ENCODE measurements at places on chromosomes 2 and 18.

- no peak for DNase-seq
Measured at GRCh38 chr18:63681449-63682340, 20.0 kb upstream of the SERPINB3 start.

DNA sequence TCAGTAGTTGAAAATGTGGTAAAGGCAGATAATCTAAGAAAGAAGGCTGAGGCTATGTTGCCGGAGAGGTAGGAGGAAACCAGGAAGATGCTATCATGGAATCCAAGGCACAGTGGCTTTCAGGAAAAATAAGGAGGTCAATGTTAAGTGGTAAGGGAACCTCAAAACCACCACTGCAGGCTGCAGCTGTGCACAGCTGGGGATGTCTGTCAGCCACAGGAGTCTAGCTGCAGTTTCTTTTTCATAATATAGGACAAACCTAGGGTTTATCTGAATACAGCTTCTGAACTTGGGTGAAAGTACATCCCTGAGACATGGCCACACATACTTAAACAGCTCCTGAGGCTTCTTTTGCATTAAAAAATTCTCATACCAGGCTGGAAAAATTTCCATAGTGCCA is 93.9 kb downstream of the SLC5A7 start:
- no peak for DNase-seq

DNA sequence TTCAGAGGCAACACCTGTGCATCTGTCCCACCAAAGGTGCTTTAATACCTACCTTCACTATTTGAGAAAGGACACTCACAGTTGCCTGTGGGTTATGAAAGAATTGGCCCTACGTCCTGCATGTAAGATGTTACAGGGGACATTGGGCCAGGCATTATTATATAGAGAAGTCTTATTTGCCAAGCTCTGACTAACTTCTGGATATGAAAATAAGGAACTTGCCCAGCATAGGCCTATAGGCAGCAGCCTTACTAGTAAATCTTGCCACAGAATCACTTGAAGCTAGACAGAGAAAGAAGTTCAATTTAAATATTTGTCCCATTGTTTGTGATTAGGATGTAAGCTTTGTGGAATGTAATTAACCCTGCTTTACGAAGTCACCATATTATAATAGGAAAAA is 41.7 kb downstream of the NLRC4 start:
- DNase-seq = no peak

GRCh38 chr2:192696857-192697256 is 502.1 kb upstream of the TMEFF2 start:
- no peak for DNase-seq

GRCh38 chr2:119114266-119114665 is 44.3 kb downstream of the C1QL2 start:
- DNase-seq = no peak

GRCh38 chr2:27291865-27292264 is 9.6 kb downstream of the TRIM54 start:
- no peak for DNase-seq

GRCh38 chr2:174330945-174331594 is 3.7 kb upstream of the SP9 start:
- no peak for DNase-seq

DNA sequence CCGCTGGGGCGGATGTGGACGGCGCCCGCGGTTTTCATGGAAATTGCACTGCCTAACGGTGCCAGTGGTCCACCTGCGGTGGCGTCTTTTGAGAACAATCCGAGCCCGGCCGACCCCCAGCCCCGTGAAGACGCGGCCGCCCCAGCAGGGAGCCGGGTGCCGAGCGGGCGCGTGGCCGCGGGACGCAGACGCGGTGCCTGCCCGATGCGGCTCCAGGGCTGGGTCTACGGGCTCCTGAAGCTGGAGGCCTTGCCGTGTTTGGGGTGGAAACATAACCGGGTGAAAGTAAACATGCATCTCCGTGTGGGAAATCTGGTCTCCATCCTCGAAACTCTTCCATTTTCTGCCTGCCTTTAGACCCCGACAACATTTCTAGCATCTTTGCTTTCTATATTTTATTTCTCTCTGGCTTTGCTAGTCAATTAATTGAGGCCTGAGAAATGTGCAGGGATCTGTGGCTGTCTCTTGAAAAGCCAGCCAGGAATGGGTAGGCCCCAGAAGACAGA is 572 bp downstream of the INPP4A start:
- peak; percentile 8 for DNase-seq

DNA sequence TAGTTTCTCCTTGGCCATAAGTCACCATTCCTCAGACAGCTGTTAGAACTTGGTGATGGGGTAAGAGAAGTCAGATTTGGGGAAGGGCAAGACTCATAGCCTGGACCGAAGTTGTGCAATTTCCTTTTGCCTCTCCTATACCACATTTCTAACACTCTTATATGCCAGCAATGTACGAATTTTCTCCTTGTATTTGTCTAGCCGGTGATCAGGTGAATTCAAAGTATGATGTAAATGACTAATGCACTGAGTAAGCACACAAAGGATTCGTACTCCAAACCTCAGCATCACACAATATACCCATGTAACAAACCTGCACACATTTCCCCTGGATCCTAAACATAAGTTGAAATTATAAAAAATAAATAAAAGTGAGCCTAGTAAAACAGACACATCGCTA is 1143.5 kb upstream of the CELF4 start:
- no peak for DNase-seq

DNA sequence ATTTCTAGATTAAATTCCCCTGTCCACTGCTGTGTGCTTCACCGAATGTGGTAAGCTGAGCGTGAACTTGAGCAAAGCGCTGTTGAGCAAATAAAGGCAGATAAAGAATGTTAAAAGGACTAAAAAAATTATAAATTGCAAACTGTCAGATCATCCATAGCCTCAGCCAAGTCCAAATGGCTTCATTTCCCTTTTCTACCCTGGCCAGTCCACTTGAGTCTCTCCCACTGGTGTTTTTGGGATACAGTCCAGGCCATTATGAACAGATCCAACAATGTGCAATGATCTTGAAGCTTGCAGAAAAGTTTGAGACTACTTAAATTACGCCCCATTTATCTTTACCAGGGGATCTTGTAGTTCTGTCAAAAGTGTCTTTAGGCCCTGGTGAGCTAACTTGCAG is 254.6 kb upstream of the PIK3C3 start:
- no peak for DNase-seq

DNA sequence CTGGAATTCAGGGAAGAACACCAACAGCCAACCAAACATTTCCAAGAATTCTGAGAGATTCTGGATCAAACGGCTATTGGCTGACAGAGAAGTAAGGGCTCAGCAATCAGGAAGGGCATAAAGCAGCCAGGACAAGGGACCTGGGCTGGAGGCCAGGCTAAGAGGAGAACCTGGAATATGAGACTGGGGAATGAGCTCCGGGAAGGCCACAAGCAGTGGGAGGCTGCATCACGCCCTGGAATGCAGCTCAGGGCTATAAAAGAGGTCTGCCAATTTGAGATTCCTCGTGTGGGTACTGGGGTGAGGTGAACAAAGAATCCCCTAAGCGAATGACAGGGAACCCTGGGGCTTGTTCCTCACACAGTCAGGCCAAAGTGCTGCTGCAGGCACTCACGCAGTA is 60.4 kb downstream of the ANO7 start:
- DNase-seq = no peak

GRCh38 chr18:69220529-69220928 is 180.2 kb upstream of the DOK6 start:
- DNase-seq = no peak

GRCh38 chr2:119694845-119695521 is 16.0 kb downstream of the TMEM177 start:
- peak; percentile 61 for DNase-seq

DNA sequence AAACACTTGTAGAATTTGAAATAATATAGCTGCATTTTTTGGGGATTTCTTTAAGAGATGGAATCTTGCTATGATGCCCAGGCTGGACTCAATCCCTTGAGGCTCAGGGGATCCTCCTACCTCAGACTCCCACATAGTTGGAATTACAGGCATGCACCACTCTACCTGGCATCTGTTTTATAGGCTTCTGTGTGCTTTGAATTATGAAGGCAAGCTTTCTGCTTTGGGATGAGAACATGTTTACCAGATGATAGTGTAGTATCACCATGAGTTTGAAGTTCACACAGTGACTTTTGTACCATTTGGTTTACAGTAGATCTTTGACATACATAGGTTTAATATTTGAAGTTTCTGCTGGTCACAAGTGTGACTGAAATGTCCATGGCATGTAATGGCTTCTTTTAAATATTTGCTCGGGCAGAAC is 10.7 kb downstream of the CNOT11 start:
- DNase-seq = no peak

DNA sequence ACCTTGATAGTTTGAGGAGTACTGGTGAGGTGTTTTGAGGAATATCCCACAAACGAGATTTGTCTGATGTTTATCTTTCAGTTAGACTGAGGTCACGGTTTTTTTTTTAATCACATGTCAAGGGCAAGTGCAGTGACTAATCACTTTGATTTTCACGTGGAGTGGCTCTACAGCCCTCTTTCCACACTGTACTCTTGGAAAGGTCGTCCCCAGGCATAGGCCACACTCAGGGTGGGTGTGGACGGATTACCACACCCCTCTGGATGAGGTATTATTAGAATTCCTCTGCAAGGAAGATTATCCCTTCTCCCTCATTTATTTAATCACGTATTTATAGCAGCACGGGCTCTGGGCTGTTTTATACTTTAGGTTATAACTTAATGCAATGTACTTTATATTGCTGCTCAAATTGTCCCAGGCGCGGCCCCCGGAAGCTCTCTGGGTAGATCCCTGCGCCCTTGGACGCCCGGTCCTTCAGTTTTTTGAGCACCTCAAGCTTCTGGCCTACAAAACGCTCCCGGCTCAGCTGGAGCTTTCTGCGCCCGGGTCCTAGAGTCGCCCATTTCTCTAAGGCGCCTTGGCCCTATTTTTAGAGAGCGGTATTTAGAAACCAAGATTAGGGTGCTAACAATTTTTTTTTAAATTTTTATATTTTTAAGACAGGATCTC is 515 bp upstream of the PLEKHB2 start:
- DNase-seq = no peak

GRCh38 chr2:148752977-148753376 is 108.4 kb downstream of the EPC2 start:
- DNase-seq = no peak

- DNase-seq = peak; percentile 41
Measured at GRCh38 chr2:180291552-180292421, 284.7 kb upstream of the CWC22 start.

- DNase-seq = peak; percentile 92
Measured at GRCh38 chr18:45993438-45993837, 26.3 kb upstream of the EPG5 start.

DNA sequence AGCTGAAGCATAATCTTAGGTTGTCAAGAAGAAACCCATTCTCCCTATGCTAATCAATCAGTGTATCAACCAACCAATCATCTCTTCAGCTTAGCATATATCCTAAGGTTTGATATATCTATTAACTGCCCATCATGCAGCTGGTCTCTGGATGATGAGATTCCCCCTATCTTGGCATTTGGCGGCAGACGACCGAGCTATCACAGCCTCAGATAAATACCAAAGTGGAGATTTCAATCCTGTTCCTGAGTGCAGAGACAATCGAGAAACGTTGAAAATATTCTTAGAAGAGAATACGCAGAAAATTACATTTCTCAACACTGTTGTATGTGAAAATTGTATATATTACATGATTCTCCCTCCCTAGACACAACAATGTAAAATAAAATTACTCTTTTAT is 259.0 kb upstream of the SIX3 start:
- no peak for DNase-seq

DNA sequence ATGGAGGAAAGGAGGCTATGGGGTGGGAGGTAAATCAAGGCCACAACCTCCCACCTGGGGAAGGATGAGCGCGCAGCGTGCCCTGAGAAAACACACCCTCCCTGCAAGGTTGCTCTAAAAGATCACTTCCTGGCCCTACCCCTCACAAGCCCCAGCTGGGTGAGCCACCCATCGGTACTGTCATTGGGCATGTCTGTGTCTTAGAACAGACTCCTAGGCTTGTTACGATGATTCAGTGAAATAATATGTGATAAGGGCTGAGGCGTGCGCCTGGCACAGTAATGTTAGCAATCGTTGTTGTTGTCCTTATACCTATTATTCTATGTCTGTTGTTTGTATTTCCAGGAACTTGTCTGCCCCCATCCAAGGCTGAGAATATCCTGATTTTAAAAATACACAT is 175.1 kb downstream of the ZFP36L2 start:
- peak; percentile 54 for DNase-seq

DNA sequence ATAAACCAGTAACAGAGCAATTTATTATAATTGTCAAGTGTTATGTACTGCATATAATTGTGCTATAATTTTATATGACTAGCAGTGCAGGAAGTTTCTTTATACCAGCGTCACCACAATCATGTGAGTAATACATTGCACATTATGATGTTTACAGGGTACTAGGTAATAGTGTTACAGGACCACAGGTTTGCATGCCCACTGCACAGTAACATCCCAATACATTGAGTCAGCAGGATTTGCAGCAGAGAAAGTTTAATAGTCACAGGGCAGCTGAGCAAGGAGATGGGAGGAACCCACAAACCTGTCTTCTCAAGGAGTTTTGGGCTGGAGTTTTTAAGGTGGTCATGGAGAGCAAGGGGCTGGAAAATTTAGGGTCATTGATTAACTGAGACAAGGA is 1042.9 kb upstream of the ACVR2A start:
- DNase-seq = no peak

GRCh38 chr2:226151157-226151556 is 648.5 kb downstream of the IRS1 start:
- no peak for DNase-seq

DNA sequence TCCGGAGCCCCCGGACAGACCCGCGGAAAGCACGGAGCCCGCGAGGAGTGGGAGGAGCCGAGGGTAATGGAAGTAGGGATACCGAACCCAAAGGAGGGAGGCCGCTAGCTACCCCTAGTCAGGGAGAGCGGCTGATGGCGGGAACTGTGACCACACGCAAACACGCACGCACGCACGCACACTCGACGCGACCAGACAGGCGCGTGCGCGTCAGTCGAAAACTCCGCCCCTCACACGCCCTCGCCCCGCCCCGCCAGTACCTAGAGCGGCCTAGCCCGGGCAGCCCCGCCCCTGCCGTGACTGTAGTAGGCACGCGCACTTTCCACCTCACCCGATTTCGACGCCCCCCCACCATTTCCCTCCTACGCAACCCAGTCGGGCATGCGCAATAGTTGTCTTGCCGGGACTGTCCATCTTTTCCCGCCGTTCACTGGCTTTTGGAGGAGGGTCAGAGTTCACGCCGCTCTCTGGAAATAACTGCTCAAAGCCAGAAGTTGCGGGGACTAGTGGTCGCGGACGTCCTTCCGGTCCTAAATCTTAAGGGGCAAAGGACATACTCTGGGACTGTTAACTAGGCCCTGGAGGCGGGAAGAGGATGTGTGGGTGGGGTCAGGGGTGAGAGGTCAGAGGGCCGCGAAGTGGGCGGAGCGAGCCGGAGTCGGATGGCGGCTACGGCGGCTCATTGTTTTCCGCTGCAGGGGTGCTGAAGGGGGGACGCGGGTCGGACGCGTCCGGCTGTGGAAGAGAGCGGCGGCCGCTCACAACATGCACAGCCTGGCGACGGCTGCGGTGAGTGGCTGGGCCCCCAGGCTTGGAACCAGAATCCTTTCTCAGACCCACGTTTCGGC is at the start of the genes CNOT9 and USP37:
Gene CNOT9, plus strand, starts transcription at position 650 of the 848 bp plus-strand sequence. Its CDS starts 116 bp downstream, at position 766.
Gene USP37, minus strand, starts transcription at position 162 of the 848 bp plus-strand sequence. CDS start 9,698 bp downstream, outside the sequence.
- peak; percentile 98 for DNase-seq

- peak; percentile 98 for DNase-seq
Measured at GRCh38 chr2:181790716-181791649, 100.5 kb upstream of the ITPRID2 start.

Measured in fibroblast of skin of right quadriceps (primary cell).